ENCODE measurements at places on chromosomes 11 and 22.
A peak's percentile ranks its signal among the peaks of the same experiment; 100 is the strongest.

DNA sequence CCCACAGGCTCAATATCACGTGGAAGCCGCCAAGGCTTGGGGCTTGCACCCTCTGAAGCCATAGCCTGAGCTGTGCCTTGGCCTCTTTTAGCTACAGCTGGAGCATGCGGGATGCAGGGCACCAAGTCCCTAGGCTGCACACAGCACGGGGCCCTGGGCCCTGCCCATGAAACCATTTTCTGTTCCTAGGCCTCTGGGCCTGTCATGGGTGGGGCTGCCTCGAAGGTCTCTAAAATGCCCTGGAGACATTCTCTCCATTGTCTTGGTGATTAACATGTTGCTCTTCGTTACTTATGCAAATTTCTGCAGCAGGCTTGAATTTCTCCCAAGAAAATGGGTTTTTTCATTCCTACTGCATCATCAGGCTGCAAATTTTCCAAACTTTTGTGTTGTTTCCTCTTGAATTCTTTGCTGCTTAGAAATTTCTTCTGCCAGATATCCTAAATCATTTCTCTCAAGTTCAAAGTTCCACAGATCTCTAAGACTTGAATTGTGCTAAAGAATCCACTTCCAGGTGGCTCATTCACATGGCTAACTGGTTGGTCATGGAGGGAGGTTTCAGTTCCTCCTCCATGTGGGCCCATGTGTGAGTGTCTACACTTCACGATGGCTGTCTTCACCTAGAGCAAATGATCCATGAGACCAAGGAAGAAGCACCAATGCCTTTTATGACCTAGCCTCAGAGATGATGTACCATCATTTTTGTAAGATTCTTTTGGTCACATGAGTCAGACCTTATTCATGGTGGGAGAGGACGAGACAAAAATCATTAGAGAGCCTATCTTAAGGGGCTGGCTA, 7.4 kb upstream of the CREBZF start:
- DNase-seq, result no peak

GRCh38 chr22:16783930-16784354, 41.3 kb downstream of the XKR3 start:
- DNase-seq, result peak; percentile 9

- peak; percentile 42 for DNase-seq
These were observed 60.5 kb downstream of the OSBP2 start for GRCh38 chr22:30754971-30755758.

DNA sequence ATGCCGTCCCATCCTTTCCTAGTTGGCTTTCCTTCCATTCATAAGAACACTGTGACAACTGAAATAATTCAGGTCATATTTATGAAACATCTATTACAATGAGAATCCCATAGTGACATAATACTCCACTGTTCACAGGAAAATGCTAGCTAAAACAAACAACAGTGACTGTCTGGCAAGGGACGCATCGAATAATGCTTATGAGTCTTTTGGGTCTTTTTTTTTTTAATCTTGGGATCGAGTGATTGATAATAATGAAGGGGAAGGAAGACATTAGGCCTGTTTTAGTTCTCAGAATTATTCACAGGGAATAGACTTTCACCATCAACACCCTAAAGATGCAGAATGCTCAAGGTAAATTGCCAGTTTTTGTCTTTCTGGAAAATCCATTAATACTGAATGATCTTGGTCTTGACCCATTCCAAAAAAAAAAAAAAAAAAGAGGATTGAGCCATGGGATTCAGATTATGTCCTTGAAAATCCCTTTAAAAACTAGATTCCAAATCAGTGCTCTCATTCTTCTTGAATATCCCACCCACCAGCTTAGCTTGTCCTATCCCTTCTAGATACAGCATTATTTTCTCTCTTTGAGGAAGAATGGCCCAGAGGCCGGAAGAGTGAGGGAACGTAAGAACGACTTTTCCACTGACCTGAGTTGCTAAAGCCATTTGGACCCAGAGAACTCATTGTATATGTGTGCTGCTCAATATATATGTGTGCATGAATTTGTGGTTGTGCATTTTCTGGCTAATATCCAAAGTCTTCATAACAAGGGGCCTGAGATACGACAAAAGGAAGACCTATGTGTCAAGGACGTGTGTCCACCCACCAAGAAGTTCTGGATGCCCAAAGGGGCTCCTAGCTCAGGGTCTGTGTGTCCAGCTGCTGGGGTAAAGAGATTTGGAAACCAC, 35.2 kb upstream of the CREB3L1 start:
- no peak for DNase-seq

DNA sequence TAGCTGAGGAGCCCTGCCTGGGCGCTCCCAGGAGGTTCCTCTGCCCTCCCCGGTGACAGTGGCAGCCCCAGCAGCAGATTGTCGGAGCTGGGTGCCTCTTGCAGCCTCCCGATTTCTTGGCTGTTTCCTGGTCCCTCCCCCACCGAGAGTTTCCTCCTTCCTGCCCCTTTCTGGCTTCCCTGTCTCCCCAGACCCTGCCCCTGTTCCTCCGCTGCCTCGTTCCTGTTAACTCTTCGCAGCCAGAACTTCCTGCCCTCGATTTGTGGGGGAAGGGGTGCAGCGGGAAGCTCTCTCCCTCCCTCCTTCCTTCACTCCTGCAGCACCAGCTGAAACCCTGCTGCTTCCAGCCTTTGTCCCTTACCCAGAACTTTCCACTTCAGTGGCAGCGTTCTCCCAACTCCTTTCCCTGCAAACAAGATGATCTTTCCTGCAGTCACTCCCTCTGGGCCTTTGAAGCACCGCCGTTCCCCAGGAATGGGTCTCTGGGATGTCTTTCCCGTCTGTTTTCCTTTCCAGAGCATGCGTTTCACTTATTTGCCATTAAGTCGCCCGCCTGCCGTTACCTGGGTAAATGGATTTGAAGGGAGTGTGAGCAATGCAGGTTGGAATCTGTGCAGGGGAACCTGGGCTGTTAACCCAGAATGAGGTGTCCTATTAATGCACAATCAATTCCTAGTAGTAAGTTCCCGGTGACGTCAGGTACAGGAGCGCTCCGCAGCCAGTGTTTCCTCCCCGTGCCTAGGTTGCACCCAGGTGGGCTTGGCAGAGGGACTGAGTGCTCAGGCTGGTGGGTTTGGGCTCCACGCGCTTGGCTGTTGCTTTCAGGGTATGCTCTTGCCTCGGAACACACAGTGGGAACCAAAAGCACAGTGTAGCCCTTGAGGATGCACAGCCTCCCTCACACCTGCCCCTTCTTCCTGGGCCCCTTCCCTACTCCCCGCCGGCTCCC, 4.3 kb downstream of the GRK2 start:
- DNase-seq, result peak; percentile 52
